Activated T-helper 1 cell treated with anti-CD3 and anti-CD28 coated beads, Interleukin-12 subunit alpha, Interleukin-12 subunit beta, Interleukin-2, Interleukin-4 antibody, amounts not matched to agents 30 ng/mL and 10 ng/mL and 1 ng/mL, durations not matched to agents 14 hours and 24 hours and 36 hours (primary cell): ENCODE measurements at places on chromosomes 6 and 20.

DNA sequence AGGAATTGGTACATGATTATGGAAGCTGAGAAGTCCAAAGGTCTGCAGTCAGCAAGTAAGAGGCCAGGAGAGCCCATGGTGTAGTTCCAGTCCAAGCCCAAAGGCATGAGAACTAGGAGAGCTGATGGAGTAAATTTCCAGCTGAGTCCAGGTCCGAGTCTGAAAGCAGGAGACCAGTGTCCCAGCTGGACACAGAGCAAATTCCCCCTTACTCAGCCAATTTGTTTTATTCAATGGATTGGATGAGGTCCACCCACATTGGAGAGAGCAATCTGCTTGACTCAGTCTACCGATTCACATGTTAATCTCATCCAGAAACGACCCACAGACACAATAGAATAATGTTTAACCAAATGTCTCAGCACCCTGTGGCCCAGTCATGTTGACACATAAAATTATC, 14.9 kb downstream of the TMEM181 start:
- DNase-seq: no peak

DNA sequence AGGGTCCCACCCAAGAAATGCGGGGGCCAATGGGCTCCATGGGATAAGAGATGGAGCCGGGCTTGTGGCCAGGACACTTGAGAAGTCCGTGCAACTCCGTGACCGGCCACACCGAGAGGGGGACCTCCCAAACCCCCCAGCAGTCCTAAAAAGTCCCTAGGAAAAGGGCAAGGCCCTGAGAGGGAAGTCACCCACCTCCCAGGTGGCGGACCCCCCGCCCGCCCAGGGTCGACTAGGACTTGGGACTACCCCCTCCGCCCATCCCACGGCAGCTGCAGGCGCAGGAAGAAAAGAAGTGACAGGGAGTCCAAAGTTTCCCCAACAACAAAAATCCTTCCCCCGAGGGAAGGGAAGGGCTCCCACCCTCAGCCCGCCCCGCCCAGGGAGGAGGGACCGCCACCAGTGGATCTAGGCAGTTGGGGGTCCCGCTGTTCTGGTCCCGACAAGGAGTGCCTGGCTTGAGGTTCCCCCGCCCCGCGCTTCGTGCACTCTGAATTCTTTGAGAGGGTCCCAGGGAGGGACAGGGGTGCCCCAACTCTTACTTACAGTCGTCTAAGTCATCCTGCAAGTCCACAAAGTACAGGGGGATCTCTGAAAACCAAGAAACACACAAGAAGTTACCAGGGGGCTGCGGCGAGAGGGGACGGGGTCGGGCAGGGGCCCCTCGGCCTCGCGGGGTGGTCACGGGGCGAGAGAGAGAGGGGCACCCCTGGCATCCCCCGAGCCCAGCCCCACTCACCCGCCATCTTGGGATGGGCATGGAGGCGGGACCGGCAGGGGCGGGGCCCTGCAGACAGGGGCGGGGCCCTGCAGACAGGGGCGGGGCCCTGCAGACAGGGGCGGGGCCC, 611 bp upstream of the RAB22A start:
- peak; percentile 66 for DNase-seq

DNA sequence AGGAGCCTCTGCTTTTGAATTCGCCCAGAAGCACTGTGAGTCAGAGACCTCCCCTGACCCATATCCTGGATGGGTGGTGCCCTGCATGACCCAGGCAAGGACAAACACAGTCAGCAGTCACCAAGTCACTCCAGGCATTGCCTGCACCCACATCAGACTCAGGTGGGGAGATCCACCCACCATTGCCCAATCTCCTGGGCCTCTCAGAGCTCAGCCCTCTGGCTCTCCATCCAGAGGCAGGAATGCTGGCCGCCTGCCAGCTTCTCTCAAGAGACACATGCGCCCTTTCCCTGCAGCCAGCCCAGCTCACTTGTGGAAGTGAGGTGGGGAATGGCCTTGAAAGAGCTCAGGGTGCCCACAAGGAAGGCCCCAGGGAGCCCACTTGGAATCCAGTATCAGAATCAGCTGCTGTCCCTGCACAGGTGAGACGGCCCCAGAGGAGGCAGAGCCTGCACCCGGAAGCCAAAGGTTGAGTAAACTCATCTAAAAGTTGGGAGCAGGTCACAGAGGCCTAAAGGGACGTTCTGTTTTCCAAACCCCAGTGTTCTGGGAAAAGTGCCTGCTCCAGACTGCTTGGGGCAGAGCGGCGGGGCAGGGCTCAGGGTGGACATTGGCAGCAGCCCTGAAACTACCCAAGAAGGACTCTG, 129.8 kb downstream of the PREX1 start:
- no peak for DNase-seq

DNA sequence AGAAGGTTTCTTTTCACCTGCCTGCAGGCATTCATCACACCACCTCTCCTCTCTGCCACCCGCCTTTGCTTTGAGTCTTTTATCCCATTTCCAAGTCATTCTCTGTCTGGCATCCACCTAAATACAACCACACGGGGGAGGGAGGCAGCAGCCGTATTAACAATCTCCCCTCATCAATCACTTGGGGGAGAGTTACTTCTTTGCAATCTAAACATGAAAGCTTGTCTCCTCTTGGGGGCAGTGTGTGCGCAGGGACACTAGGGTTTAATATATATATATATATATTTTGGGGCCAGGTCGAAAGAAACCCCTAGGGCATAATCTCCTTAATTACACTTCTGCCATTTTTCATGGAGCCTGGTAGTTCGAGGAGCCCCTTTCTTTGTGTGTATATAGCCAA, 214.5 kb downstream of the TSHZ2 start:
- DNase-seq: no peak

- no peak for DNase-seq
Observed at GRCh38 chr6:30589754-30590358, 18.6 kb downstream of the ABCF1 start.

DNA sequence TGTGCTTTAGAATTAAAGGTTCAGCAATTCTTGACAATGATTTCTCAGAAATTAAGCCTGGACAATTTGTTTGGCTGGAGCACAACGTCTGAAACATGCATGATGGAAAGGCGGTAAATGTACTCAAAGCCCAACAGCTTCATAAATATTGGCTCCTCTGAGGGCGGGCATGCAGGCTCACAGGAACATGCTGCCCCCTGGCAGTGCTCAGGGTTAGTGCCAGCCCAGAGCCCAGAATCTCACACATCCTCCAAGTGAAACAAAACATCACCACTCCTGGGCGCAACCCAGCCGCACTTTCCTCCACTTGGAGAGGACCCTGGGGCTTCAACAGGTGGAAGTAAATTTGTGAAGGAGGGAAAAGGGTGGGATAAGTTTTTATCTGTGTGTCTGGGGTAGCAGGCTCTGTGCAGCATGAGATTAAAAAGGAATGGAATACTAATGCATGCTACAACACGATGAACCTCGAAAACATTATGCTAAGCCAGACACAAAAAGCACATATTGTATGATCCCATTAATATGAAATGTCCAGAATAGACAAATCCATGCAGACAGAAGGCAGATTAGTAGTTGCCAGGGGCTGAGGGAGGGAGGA, 54.1 kb upstream of the PTPRT start:
- no peak for DNase-seq

GRCh38 chr6:44489910-44490604, 102.6 kb downstream of the CDC5L start:
- DNase-seq: no peak

- DNase-seq: no peak
Observed at GRCh38 chr6:84095156-84095555, 61.6 kb downstream of the MRAP2 start.

GRCh38 chr6:25485821-25486534, 166.0 kb upstream of the SCGN start:
- DNase-seq: no peak
